ENCODE measurements at places on chromosomes 11 and 22.

DNA sequence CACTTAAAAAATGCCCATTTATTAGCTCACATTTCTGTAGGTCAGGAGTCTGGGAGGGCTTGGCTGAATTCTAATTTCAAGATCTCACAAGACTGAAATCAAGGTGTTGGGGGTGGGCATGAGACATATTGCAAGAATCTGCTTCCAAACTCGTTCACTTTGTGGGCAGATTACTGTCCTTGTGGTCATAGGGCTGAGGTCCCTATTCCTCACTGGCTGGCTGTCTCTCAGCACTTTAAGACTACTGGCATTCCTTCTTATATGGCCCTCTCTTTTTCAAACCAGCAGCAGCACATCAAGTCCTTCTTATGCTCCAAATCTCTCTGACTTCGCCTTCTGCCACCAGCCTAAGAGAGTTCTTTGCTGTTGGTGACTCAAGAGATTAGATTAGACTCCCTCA, 27.8 kb upstream of the MYOD1 start:
- DNase-seq: no peak

DNA sequence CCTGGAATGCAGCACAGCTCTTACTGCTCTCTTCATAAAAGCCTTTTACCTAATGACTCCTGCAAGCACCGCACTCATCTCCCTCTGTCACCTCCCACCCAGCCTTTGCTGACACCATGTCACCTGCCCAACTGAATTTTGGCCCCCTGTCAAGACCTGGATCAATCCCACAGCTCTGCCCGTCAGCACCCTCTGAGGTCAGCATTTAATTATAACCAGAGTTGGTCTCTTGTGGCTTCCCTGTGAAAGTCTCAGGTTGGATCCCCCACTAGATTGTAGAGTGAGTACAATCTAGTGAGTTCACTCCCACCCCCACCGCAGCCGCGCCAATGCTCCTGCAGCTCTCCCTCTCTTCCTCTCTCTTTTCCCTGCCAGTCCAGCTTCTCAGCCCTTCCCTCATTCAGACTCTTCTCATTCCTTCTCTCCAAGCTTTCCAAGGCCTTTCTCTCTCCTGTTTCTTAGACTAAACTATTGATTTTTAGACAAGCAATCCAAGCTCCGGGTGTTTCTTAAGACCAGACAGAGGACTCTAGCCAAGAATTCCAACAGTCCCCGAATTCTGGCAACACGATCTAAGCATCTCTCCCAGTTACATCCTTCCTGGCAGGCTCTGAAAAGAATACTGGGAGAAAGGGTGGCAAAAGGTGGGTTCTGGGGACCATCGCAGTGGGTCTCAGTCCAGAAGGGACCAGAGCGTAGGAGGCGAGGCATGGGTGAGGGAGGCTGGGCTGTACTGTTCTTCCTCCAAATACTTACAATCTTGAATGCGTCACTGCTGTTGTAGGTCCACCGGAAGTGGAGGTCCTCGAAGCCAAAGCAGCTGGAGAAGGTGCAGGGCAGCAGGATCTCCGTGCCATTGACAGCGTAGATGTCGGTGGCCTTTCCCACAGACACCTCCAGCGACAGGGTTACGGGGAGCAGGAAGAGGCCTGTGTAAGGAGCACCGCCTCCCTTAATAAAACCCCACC, 8.0 kb downstream of the SCN4B start:
- DNase-seq: no peak

DNA sequence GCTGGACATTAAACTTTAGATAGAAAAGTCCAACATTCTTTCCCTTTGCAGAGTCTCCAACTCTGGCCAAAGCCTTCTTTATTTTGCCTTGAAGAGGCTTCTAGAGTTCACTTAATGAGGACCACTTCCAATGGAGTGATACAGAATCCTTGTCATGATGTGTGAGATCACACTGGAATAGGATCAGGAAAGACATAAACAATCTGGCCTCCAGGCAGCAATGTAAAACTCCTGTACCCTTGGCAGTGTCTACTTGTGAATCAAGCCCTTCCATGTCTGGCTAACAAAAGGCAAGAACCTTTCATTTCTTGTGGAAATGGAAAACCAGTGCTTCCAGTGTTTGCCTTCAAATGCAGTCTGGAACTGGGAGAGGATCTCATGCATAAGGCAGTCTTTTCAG, 56.5 kb upstream of the FIBIN start:
- DNase-seq: no peak

- DNase-seq: no peak
Measured at GRCh38 chr11:75592715-75593114, 30.7 kb downstream of the SERPINH1 start.

GRCh38 chr11:5297721-5298323, 3.9 kb downstream of the OR51B4 start:
- no peak for DNase-seq

- no peak for DNase-seq
Measured at GRCh38 chr22:37917874-37918548, 11.9 kb downstream of the MICALL1 start.

DNA sequence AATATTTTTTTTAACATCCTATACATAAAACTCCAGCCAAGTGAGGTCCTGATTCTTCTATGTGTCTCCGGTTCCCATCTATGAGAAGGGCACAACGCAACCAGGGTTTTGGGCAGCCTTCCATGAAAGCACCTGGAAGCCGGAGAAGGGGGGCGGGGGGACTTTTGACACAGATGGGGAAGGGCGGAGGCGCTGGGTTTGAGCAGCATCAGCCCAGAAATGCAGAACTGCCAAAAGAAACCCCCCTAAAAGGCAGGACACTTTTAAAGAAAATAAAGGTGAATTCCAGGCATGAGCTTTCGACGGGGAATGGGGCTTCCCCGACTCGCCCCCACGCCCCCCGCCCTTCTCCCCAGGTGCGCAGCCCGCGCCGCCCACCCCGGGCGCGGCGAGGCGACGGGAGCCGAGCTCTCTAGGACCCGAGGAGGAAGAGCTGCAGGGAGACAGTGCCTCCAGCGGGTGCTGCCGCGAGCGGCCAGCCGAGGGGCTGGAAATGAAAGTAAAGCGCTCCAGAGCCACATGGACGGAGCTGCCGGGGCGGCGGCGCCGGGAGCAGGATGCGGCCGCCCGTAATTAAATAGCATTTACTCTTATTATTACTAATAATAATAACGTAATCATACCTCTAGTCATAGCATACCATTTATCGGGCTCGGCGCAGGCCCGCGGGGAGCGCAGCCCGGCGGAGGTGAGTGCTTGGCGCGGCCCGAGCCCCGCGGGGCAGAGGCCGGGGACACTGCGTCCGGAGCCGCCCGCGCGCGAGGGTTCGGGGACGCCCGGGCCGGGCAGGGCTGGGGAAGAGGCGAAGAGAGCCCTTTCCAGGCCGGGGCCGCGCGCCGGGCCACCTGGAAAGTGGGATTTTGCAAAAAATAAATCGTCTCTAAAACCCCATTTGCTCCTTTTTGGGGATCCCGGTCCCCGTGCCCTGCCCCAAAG, at the start of gene ZC3H7B:
Gene ZC3H7B (plus strand): TSS at position 441 of the 936 bp plus-strand sequence. CDS start 19,136 bp downstream, outside the sequence.
- peak; percentile 47 for DNase-seq

- DNase-seq: no peak
Measured at GRCh38 chr22:45082795-45083194, 73.0 kb upstream of the PHF21B start.

All from fibroblast of skin of left quadriceps (primary cell).